ENCODE measurements at places on chromosomes 4 and X. TPM values are rescaled to one million over a fixed set of nuclear protein-coding genes. Genes with fewer than 3 reads are reported as not detected.

CLIC2 gene
- polyA plus RNA-seq = 0.34 TPM

DNA sequence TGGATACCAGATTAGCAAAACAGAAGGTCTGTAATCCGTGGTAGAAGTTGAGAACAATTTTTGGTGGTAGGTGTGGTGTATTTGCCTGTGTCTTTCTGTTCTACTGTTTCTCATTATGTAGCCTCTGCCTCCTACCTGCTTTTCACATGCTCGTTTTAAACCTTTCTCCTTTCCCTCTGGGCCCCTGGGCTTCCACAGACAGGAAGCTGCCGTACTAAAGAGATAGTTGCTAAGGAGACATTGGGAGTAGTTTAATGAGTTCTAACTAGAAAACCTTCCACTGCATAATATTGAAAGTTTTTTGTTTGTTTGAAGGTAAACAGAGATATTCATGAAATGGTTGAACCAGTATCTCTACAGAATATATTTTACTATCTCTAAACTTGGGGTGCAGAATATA, 107.8 kb downstream of the STOX2 start:
- no peak for DNase-seq

DNA sequence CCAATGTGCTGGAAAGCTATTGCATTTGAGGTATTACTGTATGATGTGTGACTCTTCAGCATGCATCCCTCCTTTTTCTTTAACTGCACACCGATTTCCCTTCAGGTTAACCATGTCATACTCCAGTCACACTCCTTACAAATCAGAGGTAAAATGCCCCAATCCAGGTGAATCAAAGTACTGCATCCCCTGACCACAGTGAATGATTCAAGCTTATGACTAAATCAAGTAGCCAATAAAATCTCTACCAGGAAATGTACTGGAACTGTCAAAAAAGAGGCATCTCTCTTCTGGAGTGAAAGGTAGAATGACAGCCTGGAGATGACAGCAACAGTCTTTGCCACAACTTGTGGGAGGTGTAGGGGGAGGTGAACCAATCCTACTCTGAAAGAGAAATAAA, 10.4 kb downstream of the ADAMTS3 start:
- DNase-seq = no peak

DNA sequence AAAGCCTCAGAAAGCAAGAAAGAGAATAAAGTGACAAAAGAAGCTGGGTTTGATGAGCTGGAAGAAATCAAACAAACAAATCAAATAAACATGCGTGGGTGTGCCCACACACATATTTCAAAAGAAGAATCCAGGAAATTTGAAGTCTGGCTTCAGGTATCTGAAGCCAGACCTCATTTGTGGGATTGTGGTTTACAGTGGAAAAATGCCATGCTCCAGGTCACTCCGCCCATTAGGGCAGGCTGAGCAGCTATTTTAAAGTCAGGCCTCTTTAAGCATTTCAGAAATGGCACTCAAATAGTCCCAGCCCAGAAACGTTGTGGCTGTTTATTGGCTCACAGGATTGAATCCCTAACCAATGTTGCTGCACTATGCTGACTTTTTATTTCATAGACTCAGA, 226.1 kb upstream of the F9 start:
- DNase-seq = no peak
